Hematopoietic multipotent progenitor cell treated with erythropoietin and hydrocortisone succinate and interleukin-3 and kit ligand, for 6 days (in vitro differentiated cells): ENCODE measurements at places on chromosomes 4 and X.

DNA sequence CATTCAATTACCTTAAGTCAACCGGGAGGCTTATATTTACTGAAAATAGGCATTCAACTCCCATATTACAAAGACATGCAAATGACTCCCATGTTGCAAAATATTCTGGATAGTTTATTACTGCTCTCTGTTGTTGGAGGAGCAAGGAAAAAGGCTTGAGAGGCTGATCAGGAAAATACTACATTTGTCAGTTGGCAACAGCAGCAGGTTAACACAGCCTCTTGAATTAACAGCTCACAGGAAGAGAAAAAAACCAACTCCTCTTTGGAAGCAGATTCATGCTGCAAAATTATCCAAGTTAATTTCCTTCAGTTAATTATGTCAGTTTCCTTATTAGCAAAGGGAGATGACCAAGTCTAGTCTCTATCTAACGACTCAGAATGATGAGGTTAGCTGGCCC lies 238.9 kb downstream of the MAML3 start:
- no peak for DNase-seq

DNA sequence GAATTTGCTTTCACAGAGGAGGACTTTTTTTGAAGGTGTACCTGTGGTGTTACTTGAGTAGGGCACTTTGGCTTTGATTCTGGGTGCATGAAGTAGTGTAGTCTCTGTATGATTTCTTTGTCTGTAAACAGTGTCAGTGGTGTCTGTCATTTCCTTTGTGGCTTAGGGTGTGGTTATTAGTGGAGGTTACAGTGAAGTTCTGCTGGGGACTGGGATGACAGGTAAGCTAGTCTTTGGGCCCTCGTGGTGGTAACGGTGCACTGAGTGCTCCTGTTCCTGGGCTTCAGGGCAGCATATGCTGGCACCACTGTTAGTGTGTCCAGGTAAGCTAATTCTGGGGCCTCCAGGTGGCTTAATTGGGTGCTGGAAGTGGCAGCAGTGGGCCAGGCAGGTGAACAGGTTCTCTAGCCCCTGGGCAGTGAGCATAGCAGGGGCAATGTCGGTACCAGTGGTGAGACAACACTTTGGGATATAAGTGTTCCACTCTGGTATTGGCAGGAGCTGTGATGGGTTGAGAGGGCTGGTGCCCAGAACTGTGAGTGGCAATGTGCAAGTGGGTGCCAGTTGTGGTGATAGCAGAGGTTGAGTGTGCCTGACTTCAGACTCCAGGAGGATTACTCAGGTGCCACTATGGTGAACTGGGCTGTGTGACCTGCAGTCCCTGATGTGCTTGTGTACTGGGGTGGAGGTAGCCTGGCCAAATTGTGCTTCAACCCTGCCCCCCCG lies 26.0 kb upstream of the VSIG1 start:
- DNase-seq: peak; percentile 5

DNA sequence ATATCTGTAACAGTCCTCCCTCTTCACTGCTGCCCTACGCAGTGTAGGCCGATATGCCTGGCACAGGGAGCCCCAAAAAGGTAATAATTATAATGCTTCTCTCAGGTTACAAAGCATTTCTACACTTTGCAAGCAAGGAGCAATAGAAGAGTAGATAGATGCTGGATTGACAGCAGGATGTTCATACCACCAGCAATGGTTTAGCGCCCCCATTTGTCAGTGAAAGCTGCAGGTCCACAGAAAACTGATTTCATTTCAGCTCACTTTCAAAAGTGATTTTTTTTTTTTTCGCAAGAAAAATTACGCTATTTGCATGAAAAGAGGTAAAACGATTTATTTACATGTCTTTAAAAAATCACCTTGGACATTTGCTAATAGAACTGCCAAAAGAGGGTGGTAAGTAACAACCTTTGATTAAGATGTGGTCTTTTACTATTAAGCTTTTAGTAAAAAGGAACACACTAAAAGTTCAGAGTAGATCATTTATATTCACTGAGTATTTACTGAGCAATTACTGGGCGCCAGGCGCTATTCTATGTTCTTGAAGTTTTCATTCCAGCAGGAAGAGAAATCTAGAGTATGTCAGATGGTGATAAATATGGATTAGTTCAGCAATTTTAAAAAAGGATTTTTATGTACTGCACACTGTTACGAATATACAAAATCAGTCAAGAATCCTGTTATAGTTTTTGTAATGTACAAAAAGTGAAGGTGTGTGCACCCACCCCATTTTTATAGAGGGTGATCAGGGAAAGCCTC lies 34.4 kb downstream of the HPF1 start:
- peak; percentile 65 for DNase-seq

DNA sequence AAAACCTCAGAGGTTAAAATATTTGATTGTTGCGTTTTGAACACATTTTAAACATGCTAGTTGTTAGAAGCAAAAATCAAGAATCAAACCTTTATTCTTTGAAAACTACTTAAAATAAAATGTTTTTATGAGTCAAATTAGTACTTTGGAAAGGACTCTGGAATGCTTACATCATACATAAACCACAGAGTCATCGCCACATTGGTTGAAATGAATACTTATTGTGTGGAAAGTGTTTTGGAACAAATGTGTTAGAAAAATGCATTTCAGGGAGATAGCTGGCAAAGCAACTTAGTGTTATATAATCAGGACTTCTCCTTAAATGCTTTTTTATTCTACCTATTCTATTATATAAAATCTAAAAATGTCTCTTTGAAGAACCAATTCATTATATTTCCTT lies 49.4 kb upstream of the CAMK2D start:
- DNase-seq: no peak

- no peak for DNase-seq
These were observed 111.7 kb upstream of the RPS6KA3 start for GRCh38 chrX:20378233-20378920.
